NCI-H1417 treated with DMSO at 0.1 percent for 48 hours (cell line): ENCODE measurements at places on chromosomes 16 and 17.

- DNase-seq = no peak
Measured at GRCh38 chr16:69413045-69413664, 11.3 kb upstream of the CYB5B start.

- no peak for DNase-seq
Measured at GRCh38 chr17:57482657-57483056, 226.3 kb downstream of the MSI2 start.

DNA sequence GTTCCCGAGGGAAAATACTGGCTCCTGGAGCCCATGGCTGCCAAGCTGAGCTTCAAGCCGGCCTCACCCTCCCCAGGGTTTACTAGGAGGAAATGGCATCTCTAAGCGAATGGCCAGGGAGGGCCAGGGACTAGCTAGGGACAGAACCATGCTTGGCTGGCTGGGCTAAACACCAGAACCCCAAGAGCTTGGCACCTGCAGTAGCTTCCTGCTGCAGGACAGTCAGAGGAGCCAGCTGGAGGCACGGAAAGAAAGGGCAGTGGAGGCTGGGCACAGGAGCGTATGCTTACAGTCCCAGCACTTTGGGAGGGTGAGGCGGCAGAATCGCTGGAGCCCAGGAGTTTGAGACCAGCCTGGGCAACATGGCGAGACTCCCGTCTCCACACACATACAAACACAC is 33.7 kb downstream of the PEMT start:
- no peak for DNase-seq

DNA sequence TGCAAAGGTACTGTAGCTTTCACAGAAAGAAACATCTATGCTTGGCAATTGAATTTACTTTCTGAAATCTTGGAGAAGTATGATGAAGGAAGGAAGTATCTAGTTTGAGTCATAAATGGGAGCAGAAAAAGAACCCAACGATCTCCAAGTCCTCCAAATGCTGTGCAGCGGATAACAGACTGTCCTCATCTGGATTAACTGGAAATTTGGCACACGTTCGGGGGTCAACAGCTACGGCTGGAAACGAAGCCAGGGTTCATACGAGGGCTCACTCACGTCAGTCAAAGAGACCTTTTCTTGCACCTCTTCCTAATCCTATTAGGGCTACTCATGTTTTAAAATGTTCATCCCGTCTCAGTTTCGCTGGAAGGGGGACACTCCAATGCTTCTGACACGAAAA is 152.0 kb downstream of the ZFHX3 start:
- no peak for DNase-seq

DNA sequence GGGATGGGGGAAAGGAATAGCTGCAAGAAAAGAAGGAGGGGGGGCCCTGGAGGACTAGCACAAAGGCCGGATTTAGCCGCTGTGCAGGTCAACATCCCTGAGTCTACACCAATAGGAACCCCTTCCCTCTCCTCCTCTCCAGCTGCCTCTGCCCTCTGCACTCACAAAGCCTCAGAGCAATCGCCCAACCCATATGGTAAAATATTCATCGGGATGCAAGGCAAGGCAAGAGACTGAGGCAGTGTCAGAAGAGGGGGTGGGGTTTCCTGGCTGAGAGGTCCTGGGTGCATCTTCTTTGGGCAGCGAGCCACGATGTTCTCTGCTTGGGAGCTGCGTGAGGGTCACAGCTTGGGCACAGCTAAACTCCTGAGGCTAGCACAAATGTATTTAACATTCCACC is 115.5 kb upstream of the NLRP1 start:
- DNase-seq = no peak

- DNase-seq = no peak
Measured at GRCh38 chr16:46573008-46573833, 48.0 kb downstream of the SHCBP1 start.

GRCh38 chr17:34259146-34259545 is 4.1 kb downstream of the CCL2 start:
- DNase-seq = no peak
